Activated CD4-positive, alpha-beta T cell treated with anti-CD3 and anti-CD28 coated beads for 36 hours (primary cell): ENCODE measurements at places on chromosomes 1 and 21. TPM values are rescaled to one million over a fixed set of nuclear protein-coding genes. Genes with fewer than 3 reads are reported as not detected.

RNF223 gene
- total RNA-seq: not detected

DNA sequence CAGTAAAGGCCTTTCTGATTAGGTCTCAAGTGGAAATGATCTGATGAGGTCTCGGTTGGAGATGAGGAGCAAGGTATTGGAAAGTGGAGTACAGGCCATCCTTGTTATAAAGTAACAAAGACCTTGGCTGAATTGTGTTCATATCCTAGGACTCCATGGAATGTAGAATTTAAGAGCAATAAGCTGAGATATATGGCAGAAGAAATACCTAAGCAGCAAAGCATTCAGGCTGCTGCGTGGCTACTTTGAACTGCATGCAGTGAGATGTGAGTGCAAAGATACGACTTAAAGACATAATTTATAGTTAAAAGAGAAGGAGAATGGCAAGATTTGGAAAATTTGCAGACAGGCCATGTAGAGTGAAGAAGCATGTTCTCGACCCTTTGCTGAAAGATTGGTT is 11.2 kb upstream of the XPR1 start:
- no peak for DNase-seq

DNA sequence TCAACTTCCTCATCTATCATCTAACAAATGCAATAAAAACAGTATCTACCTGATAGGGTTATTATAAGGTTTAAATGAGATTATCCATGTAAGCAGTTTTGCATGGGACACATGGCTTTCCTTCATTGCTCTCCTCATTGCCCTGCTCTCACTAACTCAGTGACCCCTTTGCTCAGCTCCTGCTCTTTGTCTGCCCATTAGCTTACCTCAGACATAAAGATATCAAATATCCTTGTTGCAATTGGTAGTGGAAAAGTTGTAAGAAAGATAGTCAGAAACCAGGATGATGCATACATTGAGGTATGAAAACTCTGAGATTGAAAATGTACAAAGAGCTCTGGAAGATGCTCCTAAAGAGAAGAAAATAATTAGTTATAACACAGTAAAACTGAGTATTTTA is 89.8 kb downstream of the EVI5 start:
- no peak for DNase-seq

DNA sequence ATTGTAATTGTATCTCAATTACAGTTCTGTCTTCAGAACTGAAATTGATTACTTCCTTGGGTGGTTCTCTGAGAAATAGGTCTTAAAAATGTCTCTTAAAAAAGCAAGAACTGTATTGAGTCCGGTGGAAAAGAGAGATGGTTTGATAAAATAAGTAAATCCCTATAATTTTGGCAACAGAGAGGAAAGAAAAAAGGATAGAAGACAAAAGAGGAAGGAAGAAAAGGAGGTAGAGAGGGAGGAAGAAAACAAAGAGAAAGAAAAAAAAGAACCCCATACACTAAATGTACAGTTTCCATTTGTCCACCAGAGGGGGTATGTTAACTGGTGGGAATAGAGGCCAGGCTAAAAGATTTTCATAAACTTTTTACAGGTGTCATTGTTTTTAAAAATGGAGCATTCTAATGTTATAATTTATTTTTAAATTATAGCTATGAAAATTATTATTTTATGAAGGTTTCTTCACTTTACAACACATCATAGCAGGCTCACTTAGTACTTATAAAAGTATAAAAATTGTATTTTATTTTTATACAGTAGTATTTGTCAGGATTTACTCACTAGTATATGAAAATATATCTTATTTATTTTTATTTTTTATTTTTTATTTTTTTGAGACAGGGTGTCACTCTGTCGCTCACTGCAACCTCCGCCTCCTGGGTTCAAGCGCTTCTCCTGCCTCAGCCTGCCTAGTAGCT is 2.1 kb upstream of the UBE2T start:
- no peak for DNase-seq
